ENCODE measurements at places on chromosomes 12 and 14. TPM values are rescaled to one million over a fixed set of nuclear protein-coding genes. Genes with fewer than 3 reads are reported as not detected.

Gene IRAK3
- total RNA-seq, result 0.37 TPM

Gene AICDA
- not detected for total RNA-seq

Gene RNF212B
- total RNA-seq, result not detected

Gene REM2
- 0.40 TPM for total RNA-seq

Gene HOXC9
- 5.1 TPM for total RNA-seq

Gene STAC3
- 1.2 TPM for total RNA-seq

Gene ASCL1
- total RNA-seq, result not detected

Gene DIO3
- not detected for total RNA-seq

Gene PTCSC3
- total RNA-seq, result not detected
